ENCODE measurements at places on chromosomes 3 and 15. TPM values are rescaled to one million over a fixed set of nuclear protein-coding genes. Genes with fewer than 3 reads are reported as not detected.
A peak's percentile ranks its signal among the peaks of the same experiment; 100 is the strongest.

DNA sequence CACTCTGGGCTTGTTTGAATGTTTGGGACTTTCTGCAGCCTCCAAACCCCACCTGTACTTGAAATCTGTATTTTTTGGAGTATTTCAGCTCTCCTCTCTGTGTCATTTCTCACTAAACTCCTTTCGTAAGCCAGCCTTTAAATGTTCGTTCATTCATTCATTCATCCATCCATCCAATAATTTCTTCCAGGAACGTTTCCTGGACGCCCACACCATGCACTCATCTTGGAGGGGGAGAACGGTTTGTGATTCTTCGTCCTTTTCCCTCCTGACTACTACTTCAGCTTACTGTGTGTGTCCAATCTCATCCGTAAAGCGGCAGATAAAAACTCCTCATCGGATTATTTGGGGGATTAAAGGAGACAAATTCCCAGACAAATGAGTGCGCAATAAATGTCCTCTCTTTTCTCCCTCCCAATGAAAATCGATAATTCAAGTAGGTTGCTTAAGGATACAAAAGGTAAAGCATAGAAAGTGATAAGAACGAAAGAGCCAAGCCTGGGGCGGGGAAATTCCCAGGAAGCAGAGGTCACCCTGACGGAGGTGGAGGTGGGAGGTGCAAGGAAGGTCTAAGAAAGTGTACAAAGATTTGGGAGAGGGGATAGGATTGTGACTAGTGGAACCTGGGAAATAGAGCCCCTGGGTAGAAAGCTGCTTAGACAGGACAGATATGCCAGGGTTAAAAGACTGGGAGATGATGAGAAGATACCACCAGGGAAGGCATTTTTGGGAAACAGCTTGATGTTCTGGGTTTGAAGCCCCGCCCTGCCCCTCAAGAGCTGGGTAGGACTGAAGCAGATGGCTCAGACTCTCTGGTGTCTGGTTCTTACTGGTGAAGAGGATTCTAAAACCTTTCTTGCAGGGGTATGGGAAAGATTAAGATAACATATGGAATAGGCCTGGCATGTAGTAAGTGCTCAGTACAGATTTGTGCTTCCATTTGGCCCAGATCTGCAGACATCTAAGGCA is 896 bp upstream of the KLHL25 start:
- H3K27ac ChIP-seq = peak overlapping the region; percentile 22
- peak overlapping the region; percentile 54 for H3K4me3 ChIP-seq
- H3K27me3 ChIP-seq = peaks cover 5% of the 10 kb centered on the region

DNA sequence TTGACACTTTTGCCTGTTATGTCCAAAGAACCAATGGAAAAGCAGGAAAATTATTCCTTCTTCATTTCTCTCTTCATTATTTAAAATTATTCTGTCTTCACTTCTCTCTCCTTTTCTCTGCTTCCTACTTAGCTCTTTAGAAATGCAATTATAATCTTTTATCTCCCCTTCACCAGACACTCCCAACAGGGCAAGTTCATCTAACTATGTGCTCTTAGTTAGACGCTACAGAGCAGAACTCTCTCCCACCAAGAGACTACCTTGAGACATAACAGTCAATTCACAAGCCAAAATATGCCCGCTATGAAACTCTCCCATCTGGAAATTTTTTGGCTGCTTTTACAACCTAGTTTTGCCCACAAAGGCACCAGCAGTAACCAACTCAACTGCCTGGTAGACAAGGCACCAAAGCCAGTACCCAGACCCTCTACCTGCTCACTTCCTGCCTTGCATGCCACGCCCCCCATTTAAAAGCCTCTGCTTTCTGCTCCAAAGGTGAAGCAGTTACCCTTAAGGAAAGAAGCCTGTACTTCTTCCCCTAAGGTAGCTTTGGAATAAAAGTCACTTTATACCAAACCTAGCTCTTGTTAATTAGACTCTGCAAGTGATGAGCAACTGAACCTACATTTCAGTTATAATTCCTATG is 28.1 kb downstream of the CCRL2 start:
- H3K4me1 ChIP-seq = peaks cover 12% of the 10 kb centered on the region
- H3K27me3 ChIP-seq = no peaks in the 10 kb centered on the region
- H3K4me3 ChIP-seq = no peak overlapping the region
- H3K27ac ChIP-seq = no peak overlapping the region

DNA sequence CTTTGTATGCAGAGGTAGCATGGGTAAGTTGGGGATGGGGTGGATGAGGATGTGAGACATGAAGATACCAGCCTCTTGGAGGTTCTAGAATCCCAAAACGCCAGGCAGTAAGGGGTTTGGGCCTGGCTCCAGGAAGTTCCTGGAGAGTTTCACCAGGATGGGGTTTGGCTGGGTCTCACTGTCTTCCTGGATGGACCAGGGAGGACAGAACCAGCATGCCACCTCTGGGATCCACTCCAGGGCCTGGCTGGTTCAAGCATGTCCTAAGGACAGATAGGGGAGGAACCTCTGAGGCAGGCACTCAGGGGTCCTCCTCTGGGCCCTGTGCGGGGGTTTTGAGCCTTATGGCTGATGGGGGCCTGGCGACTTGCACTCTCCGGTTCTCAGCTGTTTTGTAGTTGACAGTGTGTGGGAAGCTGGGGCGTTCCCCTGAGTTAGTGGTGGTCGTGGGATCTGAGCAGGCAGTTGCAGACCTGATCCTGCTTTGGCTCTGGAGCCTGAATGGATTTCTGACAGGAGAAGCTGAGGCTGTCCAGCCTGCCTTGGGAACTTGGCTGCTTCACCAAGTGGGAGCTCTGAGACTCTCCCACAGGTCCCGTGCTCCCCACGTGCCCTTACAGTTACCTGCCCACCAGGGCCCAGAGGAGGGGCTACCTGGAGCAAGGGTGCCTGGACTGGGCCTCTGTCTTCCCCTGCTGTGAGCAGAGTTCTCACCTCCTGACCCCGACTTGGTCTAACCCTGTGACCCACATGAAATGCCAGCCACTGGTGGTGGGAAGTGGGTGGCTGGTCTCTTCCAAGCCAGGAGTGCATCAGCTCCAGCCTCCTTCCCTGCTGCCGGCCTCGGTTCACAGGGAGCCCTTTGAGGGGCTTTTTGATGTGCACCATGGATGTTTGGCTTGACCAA is 128.4 kb downstream of the EEFSEC start:
- no peak overlapping the region for H3K4me3 ChIP-seq
- H3K27ac ChIP-seq = no peak overlapping the region
- no peaks in the 10 kb centered on the region for H3K36me3 ChIP-seq
- H3K4me1 ChIP-seq = no peaks in the 10 kb centered on the region
- no peak for DNase-seq

- no peaks in the 10 kb centered on the region for H3K27me3 ChIP-seq
- H3K27ac ChIP-seq = no peak overlapping the region
- DNase-seq = no peak
- peaks cover 34% of the 10 kb centered on the region for H3K4me1 ChIP-seq
- H3K4me3 ChIP-seq = no peak overlapping the region
Observed at GRCh38 chr3:17194116-17194515, 309.4 kb downstream of the PLCL2 start.

POLQ gene
- 0.25 TPM for polyA plus RNA-seq

ARRDC4 gene
- 13.1 TPM for polyA plus RNA-seq

GRCh38 chr3:141019244-141019643 is 31.9 kb upstream of the SPSB4 start:
- H3K4me1 ChIP-seq = no peaks in the 10 kb centered on the region
- H3K4me3 ChIP-seq = no peak overlapping the region
- DNase-seq = no peak

Data from B cell (primary cell).